ENCODE measurements at places on chromosomes 5 and 9. TPM values are rescaled to one million over a fixed set of nuclear protein-coding genes. Genes with fewer than 3 reads are reported as not detected.

GRCh38 chr9:129136446-129137035, 25.3 kb downstream of the PTPA start:
- DNase-seq, result no peak

- DNase-seq, result no peak
Measured at GRCh38 chr5:17463653-17464052, 34.4 kb upstream of the TAF11L2 start.

DNA sequence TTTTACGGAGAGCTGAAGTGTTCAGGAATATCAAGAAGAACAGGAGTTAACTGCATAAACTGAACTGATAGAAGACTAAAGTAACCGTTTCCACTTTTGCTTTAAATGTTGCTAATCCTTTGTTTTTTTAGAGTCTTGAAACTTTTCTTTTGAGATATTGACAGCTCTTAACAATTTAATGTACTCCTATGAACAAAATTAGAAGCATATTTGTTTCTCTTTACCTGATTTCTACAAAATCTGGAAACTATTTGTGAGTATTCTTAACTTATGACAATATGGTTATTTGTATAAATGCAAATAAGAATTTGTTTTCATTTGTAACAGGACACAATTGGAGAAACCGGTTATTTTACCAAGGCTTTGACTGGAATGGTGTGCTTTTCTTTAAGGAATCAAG, 89.5 kb upstream of the FAM120A start:
- DNase-seq, result no peak

GRCh38 chr9:13387734-13388067, 108.2 kb upstream of the MPDZ start:
- DNase-seq, result no peak

- DNase-seq, result peak; percentile 36
Measured at GRCh38 chr5:179123491-179124272, 63.5 kb downstream of the ZNF354C start.

GRCh38 chr5:2836133-2836532, 84.7 kb upstream of the IRX2 start:
- no peak for DNase-seq

GRCh38 chr5:65927503-65928321, 1.3 kb downstream of the ERBIN start:
- no peak for DNase-seq

DNA sequence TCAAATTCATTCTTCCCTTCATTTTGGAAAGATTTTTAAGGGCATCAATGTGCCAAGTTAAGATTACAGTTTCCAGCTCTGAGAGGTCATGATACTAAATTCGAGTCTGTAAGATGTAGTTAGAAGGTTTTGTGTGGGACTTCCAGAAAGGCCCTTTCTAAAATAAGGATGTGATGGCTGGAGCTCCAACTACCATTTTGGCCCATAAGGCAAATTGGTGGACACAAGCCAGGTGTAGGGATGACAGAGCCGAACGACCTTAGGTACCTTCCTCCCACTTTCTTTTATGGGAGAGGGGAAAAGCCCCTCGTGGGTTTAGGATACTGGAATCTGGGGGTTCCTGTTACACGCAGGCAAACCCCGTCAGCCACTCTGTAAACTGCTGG, 54.3 kb upstream of the PTPDC1 start:
- DNase-seq, result no peak

GRCh38 chr5:129541648-129542251, 81.7 kb downstream of the ADAMTS19 start:
- DNase-seq, result no peak

GRCh38 chr9:114383521-114384231, 4.1 kb downstream of the AKNA start:
- no peak for DNase-seq

DNA sequence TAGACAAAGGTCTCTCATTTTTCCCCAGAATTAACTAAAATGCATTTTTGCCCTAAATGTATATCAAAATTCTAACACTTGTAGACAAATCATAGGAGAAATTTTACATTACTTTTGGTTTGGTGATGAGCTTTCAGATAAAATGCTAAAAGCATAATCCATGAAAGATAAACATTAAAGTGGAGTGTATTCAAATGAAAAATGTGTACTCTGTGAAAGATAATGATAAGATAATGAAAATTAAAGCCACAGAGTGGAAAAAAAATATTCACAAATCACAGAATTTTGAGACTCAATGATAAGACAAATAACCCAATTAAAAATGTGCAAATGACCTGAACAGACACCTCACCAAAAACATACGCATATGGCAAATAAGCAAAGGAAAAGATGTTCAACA, 176.9 kb upstream of the ADAMTS16 start:
- DNase-seq, result no peak

DNA sequence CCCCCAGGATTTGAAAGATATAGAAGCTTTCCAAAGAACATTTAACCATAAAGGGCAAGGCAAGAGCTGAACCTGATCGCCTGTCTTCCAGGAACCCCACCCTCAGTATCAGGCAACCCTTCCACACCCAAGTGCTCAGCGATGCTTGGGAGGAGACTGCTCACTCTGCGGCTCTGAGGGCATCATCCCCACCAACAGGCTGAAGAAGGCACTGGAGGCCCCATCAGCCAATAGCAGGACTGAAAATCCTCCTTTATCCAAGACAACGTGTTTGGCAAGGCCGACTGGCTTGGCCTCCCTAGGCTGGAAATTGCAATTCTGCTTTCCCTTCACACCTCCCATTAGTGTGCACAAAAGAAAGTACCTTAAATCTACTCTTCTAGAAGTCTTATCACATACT, 1.4 kb upstream of the PPP2CA start:
- DNase-seq, result peak; percentile 55

GRCh38 chr9:108463932-108464606, 391.7 kb downstream of the ACTL7B start:
- no peak for DNase-seq

GRCh38 chr9:17906841-17907778, 328.2 kb downstream of the SH3GL2 start:
- DNase-seq, result no peak

DNA sequence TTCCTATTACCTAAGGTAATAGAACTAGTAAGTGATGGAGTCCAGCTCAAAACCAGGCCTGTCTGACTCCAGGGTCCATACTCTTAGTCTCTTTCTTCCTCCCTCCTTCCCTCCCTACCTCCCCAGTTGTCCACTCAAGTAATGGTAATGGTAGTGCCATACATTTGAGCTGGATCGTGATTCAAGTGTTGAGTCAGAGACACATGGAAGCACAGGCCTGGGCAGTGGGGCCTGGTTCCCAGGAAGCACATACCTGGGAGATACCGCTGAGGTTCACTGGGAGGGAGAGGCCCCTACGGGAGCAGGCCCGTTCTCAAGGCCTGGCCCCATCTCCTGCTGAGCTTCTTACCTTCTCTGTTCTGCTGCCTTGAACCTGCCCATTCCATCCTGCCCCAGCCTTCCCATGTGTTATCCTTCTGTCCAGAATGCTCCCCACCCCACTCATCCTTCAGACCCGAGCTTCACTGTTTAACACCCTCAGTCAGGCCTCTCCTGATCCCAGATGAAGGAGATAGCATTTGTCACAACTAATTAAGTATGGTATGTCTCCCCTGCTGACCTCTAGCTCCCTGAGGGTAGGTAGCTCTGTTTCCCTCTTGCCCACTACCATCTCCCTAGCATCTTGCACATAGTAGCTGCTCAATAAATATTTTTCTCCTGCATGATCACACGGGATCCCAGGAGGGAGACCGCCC, 13.8 kb downstream of the URM1 start:
- DNase-seq, result no peak

GRCh38 chr5:66277981-66278380, 133.9 kb downstream of the SREK1 start:
- DNase-seq, result no peak

The GDF9 gene
- total RNA-seq, result 0.73 TPM

The RALGDS gene
- 57.9 TPM for total RNA-seq

The CTXN3 gene
- not detected for total RNA-seq

The FCN1 gene
- total RNA-seq, result 3.1 TPM

The FOXD1 gene
- 1.1 TPM for total RNA-seq

The ADRA1B gene
- total RNA-seq, result 0.23 TPM
